ENCODE measurements at places on chromosomes 1 and 21.

- DNase-seq: peak; percentile 46
Observed at GRCh38 chr21:36698981-36699545, at the start of gene SIM2. Gene SIM2, plus strand, starts transcription at chr21:36699115. Its CDS starts 632 bp downstream, at chr21:36699747.

DNA sequence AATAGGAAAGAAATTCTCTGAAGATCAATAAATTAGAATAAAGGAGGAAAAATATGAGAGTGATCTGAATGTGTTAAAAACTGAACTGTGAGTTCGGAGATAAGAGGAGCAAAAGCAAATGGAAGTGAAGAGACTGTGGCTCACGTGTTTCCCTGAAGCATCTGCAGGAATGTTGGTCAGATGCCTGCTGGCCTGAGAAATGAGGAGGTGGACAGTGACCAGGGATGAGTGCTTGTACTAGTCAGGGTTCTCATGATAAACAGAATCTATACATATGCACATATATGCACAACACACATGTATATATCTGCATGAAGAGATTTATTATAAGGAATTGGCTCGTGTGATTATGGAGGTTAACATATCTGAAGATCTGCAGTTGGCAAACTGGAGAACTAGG lies 103.4 kb upstream of the TIAM1 start:
- peak; percentile 62 for DNase-seq

GRCh38 chr1:24955161-24955560 lies 25.1 kb upstream of the RUNX3 start:
- peak; percentile 77 for DNase-seq

GRCh38 chr1:165960136-165960535 lies 132.7 kb downstream of the UCK2 start:
- peak; percentile 60 for DNase-seq

- no peak for DNase-seq
Observed at GRCh38 chr1:111227434-111227833, at the start of gene CHI3L2. Gene CHI3L2, plus strand, starts transcription at chr1:111227713. Its CDS starts 17 bp downstream, at chr1:111227730.

DNA sequence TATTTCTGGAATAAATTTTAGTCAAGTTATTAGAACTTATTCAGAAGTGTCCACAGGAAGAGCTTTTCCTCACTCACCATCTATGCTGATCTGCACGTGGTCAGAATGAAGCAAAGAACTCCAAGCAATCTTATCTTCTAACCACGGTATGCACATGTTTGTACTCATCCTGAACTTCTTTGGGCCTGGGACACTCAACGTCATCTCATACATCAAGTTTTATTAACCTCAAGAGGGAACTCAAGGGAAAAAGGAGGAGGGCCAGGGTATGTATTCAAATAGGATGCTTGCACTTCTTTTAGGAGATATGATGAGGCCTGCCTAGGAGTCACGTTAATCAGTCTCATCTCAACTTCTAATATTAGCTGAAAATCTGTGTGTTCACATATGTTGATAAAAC lies 142.5 kb downstream of the C1orf94 start:
- peak; percentile 51 for DNase-seq

GRCh38 chr1:25701030-25701785 lies 84.6 kb downstream of the MAN1C1 start:
- DNase-seq: no peak

DNA sequence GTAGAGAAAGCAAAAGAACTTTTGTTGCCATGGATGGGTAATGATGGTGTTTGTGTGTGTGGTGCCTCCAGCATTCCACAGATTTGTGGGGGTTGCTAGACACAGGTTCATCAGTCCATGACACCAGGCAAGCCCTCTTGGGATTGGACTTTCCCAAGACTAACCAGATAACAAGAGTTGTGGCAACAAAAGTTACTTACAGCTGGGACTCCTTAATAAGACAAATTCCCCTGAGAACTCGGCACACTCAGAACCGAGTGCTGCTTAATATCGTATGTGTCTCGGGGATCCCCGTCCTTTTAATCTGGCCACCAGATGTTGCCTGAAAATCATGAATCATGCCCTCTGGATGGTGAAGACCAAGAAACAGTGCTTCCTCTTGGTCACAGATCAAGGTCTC lies 193.3 kb downstream of the AJAP1 start:
- no peak for DNase-seq

DNA sequence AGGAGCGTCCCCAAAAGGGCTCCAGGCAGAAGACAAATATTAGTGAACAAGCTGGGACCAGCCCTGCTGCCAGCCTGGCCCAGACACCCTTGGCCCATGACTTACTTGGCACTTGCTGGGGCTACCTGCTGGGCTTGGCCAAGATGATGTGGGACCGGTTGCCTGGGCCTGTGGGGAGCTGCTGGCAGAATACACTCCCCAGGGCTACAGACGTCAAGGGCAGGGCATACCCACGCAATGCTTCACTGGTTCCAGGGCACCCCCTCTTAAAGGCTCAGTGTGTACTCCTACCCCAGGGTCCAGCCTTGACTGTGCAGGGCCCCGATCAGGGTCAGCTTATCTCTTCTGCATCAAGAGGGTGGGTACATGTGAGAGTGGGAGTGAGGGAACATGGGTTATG lies 106.5 kb upstream of the SLC2A1 start:
- DNase-seq: no peak

DNA sequence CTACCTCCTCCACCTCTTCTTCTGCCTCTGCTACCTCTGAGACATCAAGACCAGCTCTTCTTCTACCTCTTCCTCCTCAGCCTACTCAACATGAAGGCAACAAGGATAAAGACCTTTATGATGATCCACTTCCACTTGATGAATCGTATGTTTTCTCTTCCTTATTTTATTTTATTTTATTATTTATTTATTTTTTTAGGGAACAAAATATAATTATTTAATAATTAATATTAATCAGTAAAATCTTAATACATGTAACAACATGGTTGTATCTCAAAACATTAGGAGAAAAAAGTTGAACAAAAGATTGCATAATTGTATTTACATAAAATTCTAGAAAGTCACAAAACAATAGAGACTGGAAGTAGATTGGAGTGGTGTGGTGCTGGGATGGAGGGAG lies 13.1 kb upstream of the HRNR start:
- DNase-seq: no peak

DNA sequence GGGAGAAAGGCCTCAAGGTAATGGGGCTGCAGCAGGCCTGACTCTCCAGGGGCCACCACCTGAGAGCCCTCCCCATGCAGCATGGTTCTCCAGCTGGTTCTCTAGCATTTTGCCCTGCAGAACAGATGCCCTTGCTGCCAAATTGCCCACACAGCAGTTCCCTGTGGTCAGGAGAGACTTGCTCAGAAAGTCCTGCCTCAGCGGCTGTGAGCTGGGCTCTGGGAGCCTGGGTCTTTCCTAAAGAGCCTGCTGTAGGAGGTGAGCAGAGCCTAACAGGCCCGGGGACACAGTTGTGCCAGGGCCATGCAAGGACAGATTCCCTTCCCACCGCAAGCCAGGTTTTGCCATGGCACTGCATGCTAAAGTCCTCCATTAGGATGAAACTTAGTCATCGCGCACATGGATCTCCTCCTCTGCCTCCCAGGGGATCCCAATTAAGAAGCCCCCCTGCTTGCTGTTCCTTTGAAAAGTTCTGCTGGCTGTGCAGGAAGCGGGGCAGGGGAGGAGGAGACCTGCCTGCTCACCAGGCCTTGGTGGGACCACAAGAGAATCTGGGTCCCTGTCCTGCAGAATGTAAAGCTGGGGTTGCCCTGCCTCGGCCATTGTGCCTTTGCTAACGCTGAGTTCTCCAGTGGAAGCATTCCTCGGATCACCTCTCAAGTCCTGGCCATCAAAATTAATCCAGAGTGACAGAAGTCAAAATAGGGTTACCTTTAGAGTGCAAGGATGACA lies 21.4 kb downstream of the TEX35 start:
- no peak for DNase-seq

DNA sequence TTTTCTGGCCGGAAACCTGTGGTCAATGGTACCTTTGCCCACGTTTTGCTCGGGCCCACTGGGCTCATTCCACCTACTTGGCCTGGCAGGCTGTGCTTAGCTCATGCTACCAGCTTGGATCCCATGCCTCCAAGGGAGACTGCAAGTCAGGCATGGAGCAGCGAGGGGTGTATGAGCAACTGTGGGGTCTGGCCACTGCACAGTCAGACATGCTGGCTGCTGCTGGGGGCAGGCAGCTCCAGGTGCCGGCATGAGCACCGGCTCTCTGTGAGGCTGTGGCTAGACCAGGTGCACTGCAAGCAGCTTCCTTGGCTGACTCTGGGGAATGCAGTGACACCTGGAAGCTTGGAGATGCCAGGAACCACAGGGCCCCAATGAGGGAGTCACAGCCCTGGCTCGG lies 161.1 kb upstream of the DUSP10 start:
- no peak for DNase-seq

DNA sequence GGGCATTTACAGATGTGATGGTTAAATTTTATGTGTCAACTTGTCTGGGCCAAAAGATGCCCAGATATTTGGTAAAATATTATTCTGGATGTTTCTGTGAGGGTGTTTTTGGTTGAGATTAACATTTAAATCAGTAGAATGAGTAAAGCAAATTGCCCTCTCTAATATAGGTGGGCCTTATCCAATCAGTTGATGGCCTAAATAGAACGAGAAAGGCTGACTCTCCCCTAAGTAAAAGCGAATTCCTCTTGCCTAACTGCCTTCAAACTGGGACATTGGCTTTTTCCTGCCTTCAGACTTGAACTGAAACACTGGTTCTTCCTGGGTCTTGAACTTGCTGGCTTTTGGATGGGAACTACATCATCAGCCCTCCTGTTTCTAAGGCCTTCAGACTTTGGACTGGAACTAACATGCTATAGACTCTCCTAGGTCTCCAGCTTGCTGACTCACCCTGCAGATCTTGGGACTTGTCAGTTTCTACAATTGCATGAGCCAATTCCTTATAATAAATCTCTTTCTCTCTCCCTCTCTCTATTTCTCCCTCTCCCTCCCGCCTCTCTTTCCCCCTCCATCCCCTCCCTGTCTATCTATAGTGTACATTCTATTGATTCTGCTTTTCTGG lies 10.2 kb upstream of the NAV1 start:
- peak; percentile 57 for DNase-seq

- DNase-seq: no peak
Observed at GRCh38 chr1:73096841-73097240, 814.5 kb upstream of the NEGR1 start.

GRCh38 chr1:30735668-30736498 lies 12.5 kb upstream of the MATN1 start:
- no peak for DNase-seq

DNA sequence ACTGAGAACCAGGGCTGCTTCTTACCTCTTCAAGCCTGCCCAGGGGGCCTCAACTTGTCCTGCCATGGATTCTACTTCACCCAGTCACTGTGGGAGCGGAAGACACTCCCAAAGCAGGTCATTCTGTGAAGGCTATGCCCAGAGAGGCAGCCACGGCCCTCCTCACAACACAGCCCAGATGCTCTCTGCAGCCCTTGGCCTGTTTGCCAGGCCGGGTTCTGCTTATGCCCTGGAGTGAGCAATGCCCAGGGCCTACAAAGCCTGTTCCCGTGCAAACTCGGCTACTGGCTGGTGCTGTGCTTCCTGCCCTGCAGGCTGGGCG lies 33.8 kb upstream of the SLC30A1 start:
- no peak for DNase-seq

- DNase-seq: no peak
Observed at GRCh38 chr1:81678779-81679178, 122.0 kb upstream of the ADGRL2 start.

DNA sequence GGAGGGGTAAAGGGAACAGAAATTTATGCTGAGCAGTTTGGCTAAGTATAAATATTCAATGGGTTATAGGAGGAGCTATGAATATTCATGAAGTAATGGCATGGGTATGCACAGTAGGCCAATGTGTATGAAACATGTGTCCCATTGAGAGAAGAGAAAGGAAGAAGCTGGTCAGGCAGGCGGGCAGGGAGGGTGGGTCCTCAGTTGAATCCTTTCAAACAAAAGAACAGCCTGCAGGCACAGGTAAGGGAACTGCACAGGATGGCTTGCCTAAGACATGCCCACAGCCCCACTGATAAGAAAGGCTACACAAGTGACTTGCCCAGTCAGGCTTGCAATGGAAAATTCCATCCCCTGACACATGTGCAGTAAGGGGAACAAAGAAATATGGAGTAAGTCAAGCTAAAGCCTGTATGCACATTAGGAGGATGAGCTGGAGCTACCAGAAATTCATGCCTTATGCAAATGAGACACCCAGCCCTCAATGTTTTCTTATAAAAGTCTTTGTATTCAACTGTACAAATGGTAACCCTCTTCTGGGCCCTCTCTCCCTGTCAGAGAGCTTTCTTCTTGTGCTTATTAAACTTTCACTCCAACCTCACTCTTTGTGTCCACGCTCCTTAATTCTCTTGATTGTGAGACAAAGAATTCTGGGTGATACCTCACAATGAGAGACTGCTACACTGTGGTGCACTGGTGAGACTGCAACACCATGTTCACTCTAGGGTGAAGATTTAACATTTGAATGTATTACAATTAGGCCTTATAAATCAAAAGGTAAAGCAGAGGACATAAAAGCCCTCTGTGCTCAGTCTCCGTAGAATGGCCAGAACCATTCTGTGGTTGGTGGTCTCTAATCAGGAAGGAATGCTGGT lies 96.5 kb downstream of the ATP1B1 start:
- no peak for DNase-seq

DNA sequence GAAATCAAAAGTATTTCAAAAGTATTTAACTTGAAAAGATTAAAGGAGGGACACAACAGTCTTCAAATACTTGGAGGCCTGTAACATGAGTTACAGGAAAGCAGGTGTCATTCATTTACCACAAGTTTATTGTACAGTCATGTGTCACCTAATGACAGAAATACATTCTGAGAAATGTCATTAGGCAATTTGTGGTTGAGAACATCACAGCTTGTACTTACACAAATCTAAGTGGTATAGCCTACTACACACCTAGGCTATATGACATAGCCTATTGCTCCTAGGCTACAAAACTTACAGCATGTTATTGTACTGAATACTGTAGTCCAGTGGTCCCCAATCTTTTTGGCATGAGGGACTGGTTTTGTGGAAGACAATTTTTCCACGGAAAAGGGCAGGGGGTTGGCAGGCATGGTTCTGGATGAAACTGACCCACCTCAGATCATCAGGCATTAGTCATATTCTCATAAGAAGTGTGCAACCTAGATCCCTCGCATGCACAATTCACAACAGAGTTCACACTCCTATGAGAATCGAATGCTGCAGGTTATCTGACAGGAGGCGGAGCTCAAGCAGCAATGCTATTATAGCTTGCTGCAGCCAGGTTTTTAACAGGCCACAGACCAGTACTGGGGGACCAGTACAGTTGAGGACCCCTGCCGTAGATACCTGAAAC lies 25.0 kb upstream of the PHTF1 start:
- no peak for DNase-seq

GRCh38 chr1:153746174-153746573 lies 18.3 kb downstream of the INTS3 start:
- no peak for DNase-seq

GRCh38 chr21:42222386-42222785 lies 3.4 kb downstream of the ABCG1 start:
- DNase-seq: no peak

- no peak for DNase-seq
Observed at GRCh38 chr1:14806772-14807171, 208.3 kb downstream of the KAZN start.

DNA sequence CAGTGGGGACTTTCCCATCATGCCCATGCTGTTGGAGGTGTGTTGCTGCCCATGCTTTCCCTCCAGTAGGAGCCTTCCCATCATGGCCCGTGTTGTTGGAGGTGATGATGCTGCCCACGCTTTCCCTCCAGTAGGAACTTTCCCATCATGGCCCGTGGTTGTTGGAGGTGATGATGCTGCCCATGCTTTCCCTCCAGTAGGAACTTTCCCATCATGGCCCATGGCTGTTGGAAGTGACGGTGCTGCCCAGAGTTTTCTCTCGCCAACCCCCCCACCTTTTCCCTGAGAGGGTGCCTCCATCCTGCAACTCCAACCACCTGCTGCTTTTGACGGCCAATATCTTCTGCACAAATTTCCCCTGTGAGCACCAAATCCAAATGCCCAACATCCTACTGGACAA lies 205.7 kb downstream of the TOMM20 start:
- DNase-seq: no peak

- DNase-seq: no peak
Observed at GRCh38 chr1:203682473-203683383, 56.1 kb downstream of the ATP2B4 start.

Data from fibroblast of skin of back (primary cell).